Osteoblast (primary cell): ENCODE measurements at places on chromosomes 13 and 19.
A peak's percentile ranks its signal among the peaks of the same experiment; 100 is the strongest.

DNA sequence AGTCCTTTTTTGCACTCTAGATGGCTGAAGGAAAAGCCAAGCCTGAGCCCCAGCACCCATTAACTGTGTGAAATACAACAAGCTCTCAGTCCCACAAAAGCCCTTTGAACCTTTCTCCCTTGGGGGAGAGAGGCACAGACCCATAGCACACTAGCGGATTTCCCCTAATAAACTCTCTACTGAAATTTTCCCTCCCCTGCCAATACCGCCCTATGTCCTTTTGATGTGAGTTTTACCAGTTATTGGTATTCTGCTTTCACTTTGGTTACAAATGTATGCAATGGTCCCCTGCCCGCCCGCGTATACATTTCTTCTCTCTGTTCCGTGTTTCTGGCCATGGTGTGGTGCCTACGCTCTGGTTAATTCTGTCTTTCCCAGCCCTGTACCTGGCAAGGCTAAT lies 54.0 kb upstream of the MYO16 start:
- no peak for DNase-seq

GRCh38 chr19:7725791-7726190 lies 6.1 kb downstream of the CLEC4G start:
- DNase-seq, result no peak

DNA sequence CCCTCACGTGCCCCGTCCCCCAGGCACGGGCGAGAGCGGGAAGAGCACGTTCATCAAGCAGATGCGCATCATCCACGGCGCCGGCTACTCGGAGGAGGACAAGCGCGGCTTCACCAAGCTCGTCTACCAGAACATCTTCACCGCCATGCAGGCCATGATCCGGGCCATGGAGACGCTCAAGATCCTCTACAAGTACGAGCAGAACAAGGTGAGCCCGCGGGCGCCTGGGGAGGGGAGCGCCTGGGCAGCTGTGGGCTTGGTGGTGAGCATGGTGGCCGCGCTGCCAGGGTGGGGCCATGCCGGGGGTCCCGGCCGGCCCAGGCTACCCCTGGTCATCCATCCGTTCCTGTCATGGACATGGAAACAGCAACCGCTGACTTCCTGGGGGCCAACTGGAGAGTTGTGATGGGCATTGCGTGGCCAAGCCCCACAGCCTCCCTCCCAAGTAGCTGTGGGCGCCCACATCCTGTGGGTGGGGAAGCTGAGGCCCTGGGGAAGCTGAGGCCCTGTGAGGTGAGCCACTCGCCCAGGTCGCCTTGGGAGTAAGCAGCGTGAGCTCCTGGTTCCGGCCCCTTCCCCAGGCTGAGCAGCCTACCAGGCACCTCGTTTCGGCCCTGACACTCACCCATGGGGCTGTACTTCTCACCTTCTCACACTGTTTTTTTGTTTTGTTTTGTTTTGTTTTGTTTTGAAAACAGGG lies 16.1 kb downstream of the GNA11 start:
- peak; percentile 39 for DNase-seq

DNA sequence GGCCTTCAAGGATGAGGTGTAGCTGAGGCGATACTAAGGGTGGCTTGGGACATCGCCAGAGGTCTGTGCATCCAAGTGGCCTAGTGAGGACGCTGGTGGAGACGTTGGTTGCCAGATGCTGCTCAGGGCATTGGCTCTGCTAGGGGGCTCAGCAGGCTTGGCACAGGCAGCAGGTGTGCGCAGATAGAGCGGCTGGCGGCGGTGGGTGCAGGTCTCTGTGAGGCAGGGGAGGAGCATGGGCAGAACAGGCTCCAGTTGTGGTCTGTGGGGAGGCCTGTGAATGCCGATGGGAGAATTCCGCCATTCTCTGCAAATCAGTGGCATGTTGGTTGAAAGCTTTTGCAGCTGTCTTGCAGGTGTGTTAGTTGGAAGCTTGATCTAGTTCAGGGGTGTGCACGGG lies 21.2 kb downstream of the PRAM1 start:
- no peak for DNase-seq

- DNase-seq, result no peak
These were observed 44.7 kb downstream of the CARS2 start for GRCh38 chr13:110661256-110661655.

GRCh38 chr13:98751861-98752466 lies 508 bp downstream of the SLC15A1 start:
- peak; percentile 95 for DNase-seq

DNA sequence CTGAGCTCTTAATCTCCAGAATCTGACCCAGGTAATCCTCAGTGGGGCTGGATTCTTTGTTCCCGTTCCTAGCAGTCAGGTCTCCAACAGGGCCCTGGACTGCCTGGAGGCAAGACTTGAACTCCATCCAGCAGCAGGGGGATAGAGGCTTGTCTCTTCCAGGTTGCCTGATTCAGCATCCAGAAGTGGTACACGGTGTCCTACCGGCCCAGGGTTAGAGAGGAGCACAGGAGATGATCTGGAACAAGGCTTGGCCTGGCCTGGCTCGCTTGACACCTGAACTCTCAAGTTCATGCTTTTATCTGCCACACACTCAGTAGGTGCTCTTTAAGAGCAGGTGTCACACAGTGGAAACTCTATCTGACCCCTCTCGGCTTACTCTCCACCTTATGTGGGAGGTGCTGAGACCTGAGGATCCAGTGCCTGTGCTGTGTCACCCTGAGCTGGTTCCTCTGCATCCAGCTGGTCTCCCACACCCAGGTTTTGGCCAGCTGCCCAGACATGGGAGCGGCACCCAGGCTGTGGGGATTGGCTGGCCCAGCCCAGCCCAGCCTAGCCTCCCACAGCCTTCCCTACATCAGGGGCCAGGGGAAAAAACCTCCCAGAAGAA lies at the start of gene CYP4F3:
Gene CYP4F3 (plus strand): TSS at position 604 of the 610 bp plus-strand sequence. CDS start 519 bp downstream, outside the sequence.
- no peak for DNase-seq

- DNase-seq, result no peak
These were observed 41.1 kb upstream of the MRI1 start for GRCh38 chr19:13723206-13723605.

DNA sequence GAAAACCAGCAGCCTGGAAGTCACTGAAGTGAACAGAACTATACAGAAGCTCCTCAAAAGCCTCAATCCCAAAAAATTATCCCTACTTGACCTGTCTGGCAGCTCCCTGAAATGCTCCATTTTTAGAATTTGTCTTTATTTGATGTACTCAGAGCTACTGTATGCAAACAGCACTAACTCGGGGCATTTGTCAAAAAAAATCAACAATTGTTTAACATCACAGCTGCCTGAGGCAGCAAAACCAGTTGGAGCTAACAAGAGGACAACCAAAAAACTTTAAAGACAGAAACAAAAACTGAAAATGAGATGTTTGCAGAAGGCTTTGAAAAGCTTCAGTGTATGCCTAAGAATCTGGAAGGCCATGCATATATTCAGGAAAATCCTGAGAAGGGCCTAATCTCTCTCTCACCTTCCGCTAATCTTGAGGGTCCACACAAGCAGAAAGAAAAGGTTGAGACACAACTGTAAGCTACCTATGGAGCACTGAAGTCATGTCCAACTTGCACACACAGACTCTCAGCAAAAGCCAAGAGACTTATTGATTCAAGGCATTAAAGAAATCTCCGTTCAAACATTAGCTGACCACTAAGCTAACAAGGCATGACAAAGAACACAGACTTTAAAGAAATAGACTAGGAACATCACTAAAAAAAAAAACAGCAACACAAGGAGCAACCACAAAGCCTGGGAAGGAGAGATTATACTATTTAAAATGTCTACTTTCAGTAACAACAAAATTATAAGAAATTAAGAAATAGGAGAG lies 16.1 kb downstream of the VWA8 start:
- no peak for DNase-seq

DNA sequence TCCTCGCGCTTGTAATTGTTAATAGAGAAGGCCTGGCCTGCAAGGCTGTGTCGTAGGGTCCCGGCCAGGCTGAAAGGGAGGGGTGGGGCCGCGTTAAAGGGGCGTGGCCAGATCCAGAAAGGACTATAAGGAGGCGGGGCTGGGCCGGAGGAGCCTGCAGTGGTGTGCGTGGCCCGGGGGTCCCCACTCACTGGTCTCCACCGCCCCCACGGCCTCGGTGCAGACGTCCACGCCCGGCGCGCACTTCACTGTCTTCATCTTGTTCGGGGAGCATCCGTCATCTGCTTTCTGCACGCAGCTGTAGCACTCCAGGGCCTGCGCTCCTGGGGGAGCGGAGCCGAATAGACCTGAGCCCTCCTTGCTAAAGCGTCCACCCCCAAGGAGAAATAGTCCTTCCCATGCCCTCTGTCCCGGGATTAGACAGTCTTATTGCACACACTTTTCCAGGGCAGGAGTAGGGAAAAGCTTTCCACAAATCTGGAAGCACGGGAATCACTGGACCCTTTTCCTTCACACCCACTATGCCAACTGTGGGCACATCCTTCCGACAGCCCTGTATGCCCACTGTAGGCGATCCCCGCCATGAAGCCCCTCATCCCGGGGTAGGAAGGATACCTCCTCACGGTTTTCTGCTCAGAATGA lies 1.2 kb downstream of the LYPD3 start:
- DNase-seq, result peak; percentile 87

- no peak for DNase-seq
These were observed 24.4 kb downstream of the CELF5 start for GRCh38 chr19:3248728-3249326.

DNA sequence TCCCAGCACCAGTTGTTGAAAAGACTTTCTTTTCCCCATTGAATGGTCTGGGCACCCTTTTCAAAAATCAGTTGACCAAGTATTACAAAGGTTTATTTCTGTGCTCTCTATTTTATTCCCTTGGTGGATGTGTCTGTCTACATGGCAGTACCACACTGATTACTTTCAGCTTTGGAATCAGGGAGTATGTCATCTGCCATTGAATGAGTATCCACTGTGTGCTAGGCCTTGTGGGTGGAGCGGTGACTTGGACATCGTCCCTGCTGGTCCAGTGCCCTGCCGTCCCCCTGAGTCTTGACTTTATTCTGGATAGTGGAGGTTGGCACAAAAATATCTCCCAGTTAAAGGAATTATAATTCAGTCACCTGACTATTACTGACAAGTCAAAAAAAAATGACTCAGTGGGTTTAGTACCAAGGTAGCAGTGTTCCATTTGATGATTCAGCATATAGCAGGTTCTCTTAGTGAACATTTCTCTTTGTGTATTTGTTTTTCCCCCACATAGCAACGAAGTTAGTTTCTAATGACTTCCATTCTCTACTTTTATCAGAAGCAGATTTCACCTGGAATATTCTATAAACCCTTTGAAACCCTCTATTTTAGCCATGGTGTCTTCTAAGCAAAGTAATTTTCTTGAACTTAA lies 3.9 kb downstream of the UPF3A start:
- peak; percentile 52 for DNase-seq

GRCh38 chr19:12841094-12841493 lies 2.8 kb downstream of the MAST1 start:
- peak; percentile 77 for DNase-seq

DNA sequence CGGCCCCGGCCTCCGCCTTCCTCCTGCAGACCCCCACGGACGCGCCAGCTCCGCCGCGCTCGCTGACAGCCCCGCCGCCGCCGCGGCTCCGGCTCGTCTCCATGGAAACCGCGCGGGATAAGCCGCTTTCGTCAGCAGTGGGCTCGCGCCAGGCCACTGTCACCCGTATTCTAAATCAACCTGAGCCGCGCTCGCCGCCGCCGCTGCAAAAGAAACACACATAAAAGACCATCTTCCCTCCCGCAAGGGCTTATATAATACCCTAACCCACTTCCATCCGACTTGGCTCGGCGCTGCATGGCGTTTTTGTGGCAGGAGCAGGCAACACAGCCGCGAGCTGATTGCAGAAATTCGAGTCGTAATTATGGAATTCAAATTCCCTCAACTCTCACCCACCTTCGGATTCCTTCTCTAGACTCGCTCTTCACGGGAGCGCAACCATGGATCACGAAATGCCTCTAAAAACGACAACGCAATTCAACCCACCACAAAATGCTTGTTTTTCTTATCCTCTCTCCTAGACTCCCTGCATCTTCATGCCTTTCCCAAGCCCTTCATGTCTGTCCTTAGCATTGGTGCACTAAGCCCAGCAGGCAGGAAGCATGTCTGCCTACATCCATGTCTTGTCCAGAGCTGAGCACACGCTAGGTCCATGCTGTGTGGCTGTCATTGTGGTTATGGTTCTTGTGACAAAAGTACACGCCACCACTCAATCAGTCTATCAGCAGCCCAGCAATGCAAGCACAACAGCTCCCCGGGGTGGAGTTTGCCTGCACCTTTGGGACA lies at the start of gene AMER2:
Gene AMER2 (minus strand): TSS at position 772 of the 786 bp plus-strand sequence. CDS start 669 bp downstream, at position 103.
- peak; percentile 65 for DNase-seq

DNA sequence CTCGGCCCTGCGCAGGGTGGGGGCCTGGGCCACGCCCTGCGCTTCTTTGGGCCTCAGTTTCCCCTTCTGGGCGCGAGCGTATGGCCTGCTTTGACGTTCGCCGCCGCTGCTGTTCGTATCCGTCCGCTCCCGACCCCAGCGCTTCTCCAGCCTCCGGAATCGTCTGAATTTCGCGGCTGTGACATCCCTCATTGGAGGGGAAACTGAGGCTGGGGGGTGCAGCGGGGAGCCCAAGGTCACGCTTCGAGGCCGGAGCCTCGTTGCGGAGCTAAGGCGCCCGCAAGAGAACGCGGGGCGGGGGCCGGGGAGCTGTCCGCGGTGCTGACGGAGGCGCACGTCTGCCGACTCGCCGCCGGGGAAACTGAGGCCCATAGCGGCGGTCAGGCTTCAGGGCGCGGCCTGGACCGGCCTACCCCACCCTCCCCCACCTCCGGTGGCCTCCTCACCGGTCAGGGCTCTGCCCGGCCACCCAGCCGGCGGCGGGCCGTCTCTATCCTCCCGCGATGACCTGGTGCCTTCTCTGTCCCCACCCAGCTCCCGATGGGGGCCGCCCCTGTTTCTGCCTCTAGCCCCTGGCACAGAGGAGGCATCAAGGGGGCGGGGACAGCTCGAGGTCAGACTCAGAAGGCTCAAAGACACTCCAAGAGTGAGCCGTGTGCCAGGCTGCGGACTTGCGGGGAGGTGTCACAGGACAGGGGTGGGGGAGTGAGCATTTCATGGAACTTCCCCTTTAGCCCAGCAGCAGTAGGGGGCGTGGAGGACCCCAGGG lies 3.0 kb upstream of the APC2 start:
- DNase-seq, result peak; percentile 93

DNA sequence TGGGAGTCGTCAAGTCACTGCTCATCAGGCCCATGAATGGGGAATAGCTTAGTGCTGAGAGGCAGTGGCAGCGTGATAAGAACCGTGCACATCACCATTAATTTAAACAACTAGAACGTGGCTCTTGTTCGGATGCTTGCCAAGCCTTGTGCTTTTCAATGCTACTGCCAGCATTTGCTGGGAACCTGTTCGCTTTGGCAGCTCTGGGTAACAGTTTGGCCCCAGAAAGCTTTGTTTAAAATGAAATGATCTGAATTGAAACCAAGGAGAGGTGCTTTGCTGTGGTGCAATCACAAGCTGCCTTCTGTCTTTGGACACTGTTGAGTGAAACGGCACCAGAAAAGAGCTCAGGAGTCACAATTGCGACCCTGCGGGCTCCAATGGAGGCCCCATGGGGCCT lies 53.5 kb upstream of the OLFM4 start:
- no peak for DNase-seq

GRCh38 chr13:44300895-44301638 lies 72.6 kb upstream of the SERP2 start:
- DNase-seq, result no peak

- DNase-seq, result no peak
These were observed 9.6 kb upstream of the METTL21C start for GRCh38 chr13:102704238-102705058.

GRCh38 chr13:84279166-84279565 lies 396.9 kb upstream of the SLITRK1 start:
- no peak for DNase-seq

- no peak for DNase-seq
These were observed 89.0 kb downstream of the TEX29 start for GRCh38 chr13:111409413-111409812.
